Esophagus mucosa (tissue), 1 donor: ENCODE measurements at places on chromosomes 6 and 20. TPM values are rescaled to one million over a fixed set of nuclear protein-coding genes. Genes with fewer than 3 reads are reported as not detected.

- no peak for ATAC-seq
Observed at GRCh38 chr20:60589623-60590022, 631.4 kb downstream of the CDH26 start.

The HCRTR2 gene
- not detected for total RNA-seq

DNA sequence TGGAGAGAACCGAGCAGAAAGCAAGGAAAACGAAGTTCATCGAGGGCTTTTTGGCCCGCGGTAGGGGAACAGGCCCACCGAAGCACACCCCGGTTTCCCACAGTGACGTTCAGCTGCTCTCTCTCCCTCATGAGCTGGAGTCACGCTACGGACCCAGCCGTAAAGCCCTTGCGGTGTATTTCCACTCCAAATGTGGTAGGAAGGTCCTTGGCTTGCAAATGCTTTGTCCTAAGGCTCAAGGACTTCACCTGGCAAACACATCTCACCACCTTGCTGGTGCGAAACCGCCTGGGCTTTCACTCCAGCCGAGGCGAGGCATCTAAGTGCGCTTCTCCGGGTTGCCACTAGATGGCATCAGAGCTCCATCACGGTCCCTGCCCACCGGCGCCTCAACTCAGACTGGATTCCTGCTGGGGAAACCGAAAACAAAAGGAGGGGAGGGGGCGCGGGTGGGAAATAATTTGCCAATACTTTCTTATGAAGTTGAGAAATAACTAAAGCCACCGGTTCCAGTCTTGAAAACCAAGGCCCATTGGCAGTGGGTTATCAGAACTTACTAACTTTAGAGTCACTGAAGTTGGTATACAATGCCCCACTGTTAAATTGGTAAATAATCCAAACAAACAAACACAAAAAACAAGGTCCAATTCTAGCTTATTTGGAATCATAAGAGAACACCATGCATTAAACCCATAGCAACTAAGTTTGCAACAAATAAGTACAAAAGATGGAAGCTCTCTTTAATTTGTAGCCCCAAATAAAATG lies 13.4 kb upstream of the FOXC1 start:
- peak; percentile 79 for ATAC-seq

DNA sequence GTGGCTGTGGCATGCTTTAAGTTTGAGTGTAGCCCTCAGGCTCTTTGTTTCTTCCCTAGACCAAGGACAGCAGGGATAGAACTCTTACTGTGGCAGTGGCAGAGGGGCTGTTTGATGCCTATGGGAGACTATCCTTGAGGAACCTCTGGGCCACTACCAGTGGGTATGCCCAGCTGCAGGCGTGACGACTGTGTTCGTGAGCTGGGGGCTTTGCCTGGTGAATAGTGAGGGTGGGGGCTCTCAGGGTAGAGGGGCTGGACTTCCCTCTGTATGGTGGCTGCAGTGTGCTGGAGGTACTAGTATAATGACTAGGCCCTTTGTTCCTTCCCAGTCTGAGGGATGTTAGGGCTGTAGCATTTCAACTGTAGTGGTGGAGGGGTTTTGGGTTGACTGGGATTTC lies 1242.0 kb downstream of the KHDRBS2 start:
- ATAC-seq, result no peak

GRCh38 chr6:141029908-141030307 lies 1102.8 kb upstream of the GJE1 start:
- no peak for ATAC-seq

GRCh38 chr20:33753143-33753542 lies 21.3 kb downstream of the ZNF341 start:
- peak; percentile 7 for ATAC-seq

The TSPO2 gene
- total RNA-seq, result not detected

DNA sequence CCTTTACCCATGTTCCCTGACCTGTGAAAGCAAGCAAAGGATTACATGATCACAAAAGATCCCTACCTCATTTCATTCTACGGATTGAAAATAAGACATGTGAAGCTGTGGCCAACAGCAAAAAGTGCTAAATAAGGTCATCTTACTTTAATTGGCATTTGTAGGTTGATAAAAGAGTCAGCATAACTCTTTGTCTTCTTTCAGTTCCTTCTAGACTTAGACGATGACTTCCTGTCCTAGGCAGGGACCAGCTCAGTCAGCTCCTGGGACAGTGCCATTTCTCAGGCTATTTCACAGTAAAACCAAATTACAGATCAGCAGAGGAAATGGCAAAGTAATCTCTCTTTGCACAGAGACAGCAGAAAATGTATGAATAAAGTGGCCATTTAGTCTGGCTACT lies 480.7 kb downstream of the RFPL4B start:
- ATAC-seq, result no peak

The NNAT gene
- total RNA-seq, result 0.28 TPM

The HTR1B gene
- total RNA-seq, result 0.08 TPM

The PPP2R5D gene
- total RNA-seq, result 21.2 TPM

- ATAC-seq, result peak; percentile 71
Observed at GRCh38 chr6:26224940-26225847, 138.0 kb downstream of the HFE start.

DNA sequence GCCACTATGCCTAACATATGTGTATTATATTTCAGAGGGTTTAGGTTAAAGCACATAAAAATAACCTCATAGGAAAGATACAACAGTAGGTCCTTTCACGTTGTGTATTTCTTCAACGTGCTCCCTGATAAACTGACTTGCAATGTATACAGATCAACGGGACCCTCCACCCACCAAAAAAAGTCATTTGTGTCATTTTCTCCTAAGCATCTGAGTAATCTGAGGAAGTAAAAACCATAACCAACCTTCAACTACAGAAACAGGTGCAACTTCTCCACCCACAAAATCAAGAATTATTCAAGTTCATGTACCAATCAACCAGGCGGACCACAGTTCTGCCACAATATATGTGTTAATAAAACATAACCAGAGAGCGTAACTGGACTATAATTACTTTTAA lies 54.9 kb upstream of the NHSL1 start:
- ATAC-seq, result no peak

The WASF1 gene
- total RNA-seq, result 6.0 TPM

The ARMH2 gene
- not detected for total RNA-seq

DNA sequence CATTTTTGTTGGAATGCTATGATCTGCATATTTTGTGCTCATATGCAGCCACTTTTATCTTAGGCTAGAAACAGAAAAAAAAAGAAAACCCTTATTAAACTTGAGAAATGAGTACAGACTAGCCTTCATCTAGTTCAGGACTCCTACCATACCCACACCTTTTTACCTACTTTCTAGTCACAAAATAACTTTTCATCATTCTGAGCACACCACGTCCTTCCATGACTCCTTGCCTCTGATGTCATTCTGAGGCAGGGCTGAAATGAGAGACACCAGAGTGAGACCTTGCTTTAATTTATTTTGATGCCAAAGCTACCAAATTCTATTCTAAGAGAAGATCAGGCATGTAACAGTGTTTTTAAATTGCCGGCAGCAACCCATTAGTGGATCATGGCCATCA lies 38.8 kb downstream of the SNX3 start:
- ATAC-seq, result no peak

The THBD gene
- 46.5 TPM for total RNA-seq

DNA sequence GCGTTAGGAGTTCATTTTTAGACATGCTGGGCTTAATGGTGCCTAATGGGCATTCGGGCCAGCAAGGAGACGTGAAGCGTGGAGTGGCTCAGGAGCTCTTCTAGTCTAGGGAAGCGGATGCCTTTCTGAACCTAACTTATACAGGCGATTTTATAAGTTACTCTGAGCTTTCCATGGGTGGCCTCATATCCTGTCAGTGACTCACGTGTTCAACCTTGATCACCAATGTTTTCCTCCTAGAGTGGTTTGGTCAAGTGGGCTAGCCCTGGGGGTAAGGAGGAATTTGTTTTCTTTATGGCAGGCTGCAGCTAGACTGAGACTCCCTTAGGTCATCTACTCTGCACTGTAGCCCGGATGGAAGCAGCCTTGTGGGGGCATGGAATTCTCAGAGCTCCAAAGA lies 52.1 kb downstream of the PLAGL1 start:
- ATAC-seq, result no peak

DNA sequence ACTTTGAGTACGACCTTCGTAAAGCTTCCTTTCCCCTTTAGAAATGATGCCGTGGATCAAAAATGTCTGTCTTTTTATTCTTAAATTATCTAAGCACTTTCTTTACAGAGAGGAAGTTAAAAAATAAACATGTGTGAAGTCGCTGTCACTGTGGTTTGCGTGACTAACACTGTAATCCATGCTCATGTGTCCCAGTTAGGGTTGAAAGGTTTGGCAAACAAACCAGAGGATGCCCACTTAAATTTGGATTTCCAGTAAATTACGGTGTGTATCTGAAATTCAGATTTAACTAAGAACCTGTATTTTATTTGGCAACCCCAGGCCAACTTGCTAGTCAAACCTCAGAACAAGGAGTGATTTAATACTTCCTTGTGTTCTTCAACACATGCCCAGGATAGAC lies 21.1 kb downstream of the HLA-DRB1 start:
- ATAC-seq, result no peak

DNA sequence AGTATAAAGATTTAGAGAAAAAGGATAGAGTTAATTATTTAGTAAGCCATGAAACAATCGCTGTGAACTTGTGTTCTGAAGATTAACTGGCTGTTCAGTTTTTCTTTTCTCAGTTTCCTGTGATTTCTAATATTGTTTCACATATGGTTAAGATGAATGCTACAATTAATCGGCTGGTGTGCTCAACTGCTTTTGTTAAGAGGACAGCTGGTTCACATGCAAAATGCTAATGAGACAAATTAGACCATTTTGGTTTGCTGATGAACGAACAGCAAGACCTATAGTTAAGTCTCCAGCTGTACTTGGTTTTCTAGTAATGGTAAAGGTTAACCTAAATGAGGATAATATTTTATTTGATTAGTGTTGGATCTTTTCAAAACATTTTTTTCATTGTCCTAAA lies 10.8 kb upstream of the NHSL1 start:
- no peak for ATAC-seq

DNA sequence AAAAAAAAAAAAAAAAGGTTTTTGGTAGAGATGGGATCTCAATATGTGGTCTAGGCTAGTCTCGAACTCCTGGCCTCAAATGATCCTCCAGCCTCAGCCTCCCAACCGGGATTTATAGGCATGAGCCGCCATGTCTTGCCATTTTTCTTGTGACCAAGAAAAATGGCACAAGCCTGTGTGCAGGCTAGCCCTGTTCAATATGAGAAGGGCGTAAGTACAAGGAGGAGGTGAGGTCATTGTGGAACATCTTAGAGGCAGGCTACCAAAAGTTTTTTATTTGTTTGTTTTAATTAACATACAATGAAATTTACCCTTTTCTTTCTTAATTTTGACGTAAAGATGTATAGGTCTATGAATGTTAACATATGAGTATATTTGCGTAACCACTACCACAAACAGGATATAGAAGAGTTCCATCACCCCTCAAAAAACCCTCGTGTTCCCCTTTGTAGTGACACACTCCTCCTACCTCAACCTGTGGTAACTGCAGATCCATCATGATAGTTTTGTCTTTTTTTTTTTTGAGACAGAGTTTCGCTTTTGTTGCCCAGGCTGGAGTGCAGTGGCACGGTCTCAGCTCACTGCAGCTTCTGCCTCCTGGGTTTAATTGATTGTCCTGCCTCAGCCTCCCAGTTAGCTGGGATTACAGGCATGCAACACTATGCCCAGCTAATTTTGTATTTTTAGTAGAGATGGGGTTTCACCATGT lies 28.3 kb upstream of the KIF3B start:
- no peak for ATAC-seq

The CAP2 gene
- total RNA-seq, result 3.0 TPM

DNA sequence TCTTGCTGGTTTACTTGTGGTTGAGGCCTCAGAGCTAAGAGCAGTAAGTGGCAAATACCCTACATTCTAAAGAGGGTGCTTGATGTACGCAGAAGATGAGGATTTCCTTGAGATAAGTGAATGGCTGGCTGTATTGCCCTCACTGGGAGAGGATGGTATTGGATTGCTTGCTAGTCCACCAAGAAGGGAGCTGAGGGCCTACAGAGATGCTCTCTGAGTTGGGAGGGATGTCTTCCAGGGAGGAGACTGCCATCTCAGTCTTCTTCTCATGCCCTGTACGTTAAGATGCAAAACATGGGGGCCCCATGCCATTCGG lies 669.1 kb downstream of the UTRN start:
- no peak for ATAC-seq

- ATAC-seq, result no peak
Observed at GRCh38 chr6:125346201-125346925, 44.6 kb upstream of the HDDC2 start.
